ENCODE measurements at places on chromosomes 16 and 17. TPM values are rescaled to one million over a fixed set of nuclear protein-coding genes. Genes with fewer than 3 reads are reported as not detected.

The TMEM231 gene
- 15.4 TPM for polyA plus RNA-seq

The TBC1D3G gene
- polyA plus RNA-seq = not detected

The KRT17 gene
- 4.6 TPM for polyA plus RNA-seq

The CACNA1G gene
- polyA plus RNA-seq = 0.03 TPM

DNA sequence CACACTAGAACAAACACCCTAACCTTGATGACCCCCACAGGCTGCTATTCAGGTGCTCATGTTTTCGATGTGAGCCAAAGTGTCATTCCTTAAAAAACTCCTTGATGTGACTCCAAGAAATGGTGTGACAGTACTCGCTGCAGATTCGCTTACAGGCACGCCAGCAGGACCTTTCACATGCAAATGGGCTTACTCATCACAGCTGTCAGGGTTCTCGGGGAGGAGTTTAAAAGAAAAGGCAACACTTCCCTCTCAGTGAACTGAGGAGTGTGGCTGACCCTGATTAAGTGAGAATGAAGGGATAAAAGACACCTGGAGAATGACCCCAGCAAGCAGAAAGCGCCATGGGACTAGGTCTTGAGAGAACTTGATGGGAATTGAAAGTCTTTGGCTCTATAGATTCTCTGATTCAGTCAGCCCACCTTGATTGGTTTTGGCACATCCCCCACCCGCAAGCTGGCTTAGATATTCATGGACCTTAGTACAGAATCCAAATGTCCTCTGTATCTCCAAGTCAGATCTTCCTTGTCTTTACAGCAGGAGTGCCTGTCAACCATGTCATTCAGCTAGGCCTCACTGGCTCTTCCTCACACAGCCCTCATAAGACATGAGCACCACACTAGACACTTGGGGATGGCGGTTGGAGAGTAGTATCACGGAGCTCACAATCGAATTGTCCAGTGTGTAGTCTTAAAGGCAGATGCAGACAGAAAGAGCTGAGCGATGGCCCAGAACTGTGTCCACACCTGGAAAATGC, 82.6 kb downstream of the HIC1 start:
- no peaks in the 10 kb centered on the region for H3K27me3 ChIP-seq
- peak; percentile 90 for DNase-seq
- H3K27ac ChIP-seq = peak overlapping the region; percentile 95
- H3K4me1 ChIP-seq = peaks cover 27% of the 10 kb centered on the region

DNA sequence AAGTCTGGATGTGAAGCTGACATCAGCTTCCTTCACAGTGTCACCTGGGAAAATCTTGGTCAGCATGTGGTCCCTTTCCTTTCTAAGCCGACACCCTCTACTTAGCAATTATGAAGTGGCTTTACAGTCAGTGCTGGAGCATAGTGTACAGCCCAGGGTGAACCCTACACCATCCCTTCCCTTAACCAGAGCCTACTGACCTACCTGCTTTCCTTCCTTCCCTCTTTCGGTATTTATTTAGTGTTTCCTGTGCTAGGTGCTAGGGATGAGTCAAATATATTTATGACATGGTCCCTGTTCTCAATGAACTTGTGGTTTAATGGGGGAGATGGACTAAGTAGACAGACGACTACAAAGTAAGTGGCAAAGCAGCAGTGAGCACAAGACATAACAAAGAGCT, 77.5 kb downstream of the CDK5R1 start:
- H3K27me3 ChIP-seq = peaks cover 2% of the 10 kb centered on the region
- no peak for DNase-seq
- H3K4me1 ChIP-seq = no peaks in the 10 kb centered on the region
- no peaks in the 10 kb centered on the region for H3K36me3 ChIP-seq
- H3K4me3 ChIP-seq = no peak overlapping the region

GRCh38 chr17:34368196-34368945, 5.3 kb upstream of the CCL1 start:
- H3K4me3 ChIP-seq = no peak overlapping the region
- H3K27ac ChIP-seq = no peak overlapping the region
- DNase-seq = no peak
- H3K36me3 ChIP-seq = no peaks in the 10 kb centered on the region

DNA sequence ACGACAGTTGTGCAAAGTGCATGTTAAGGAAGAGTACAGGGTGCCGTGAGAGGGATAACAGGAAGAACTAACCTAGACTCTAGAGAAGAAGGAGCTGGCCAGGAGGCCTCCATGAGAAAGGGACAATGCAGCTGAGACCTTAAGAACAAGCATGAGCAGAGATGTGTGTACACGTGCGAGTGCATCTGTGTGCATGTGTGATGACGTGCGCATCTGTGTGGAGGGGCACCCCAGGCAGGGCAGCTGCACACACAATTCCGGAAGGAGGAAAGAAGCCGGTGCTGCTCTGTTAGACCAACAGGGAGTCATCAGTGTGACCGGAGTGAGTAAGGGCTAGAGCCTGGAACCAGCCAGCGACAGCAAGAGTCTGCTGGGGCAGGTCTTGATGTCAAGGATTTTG, 7.6 kb upstream of the KIF19 start:
- H3K36me3 ChIP-seq = no peaks in the 10 kb centered on the region
- H3K27ac ChIP-seq = no peak overlapping the region
- no peaks in the 10 kb centered on the region for H3K4me1 ChIP-seq
- no peak for DNase-seq

DNA sequence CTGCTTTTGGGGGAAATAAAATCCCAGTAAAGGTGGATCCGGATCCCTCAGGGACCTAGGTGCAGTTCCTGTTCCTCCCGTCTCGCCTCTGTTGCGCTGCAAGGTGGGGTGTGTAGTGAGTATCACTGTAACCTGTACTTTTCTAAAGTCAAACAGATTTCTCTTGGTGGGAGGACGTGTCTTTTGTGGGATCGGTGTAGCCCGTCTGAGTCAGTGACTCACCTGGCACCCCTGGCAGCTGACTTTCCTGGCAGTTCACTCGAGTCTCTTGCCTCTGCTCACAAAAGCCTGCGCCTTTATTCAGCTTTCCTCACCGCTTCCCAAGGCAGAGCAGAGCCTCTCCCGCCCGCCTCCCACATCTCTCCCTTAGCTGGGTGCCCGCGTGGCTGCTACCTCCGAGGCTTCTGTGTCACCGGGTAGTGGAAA, 85.7 kb downstream of the CMIP start:
- H3K27ac ChIP-seq = no peak overlapping the region
- no peaks in the 10 kb centered on the region for H3K36me3 ChIP-seq
- peaks cover 13% of the 10 kb centered on the region for H3K4me1 ChIP-seq
- DNase-seq = no peak
- no peak overlapping the region for H3K4me3 ChIP-seq
- H3K27me3 ChIP-seq = no peaks in the 10 kb centered on the region

- H3K36me3 ChIP-seq = no peaks in the 10 kb centered on the region
- H3K4me3 ChIP-seq = no peak overlapping the region
- no peak overlapping the region for H3K27ac ChIP-seq
Observed at GRCh38 chr16:24007391-24007790, 171.6 kb downstream of the PRKCB start.

GRCh38 chr17:79295307-79295706, 220.7 kb downstream of the ENGASE start:
- DNase-seq = no peak
- no peaks in the 10 kb centered on the region for H3K36me3 ChIP-seq
- H3K4me3 ChIP-seq = no peak overlapping the region
- H3K27ac ChIP-seq = no peak overlapping the region
- no peaks in the 10 kb centered on the region for H3K27me3 ChIP-seq

DNA sequence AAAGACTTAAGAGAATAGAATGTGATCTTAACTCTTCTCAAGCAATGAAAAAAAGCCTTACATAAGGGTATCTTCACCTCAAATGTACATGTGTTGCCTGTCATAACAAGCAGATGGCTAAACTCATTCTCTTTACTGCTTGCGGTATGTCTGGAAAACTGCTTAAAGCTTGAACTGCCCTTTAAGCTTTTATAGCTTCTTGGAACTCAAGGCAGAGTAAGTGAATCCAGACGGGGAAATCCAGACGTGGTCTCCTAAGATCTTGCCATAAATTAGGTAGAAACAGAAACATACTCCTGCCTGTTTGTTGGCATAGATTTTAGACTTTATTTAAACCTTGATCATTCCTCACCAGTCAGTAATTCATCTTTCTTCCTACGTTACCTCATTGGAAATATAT, 19.6 kb downstream of the CLUAP1 start:
- H3K27me3 ChIP-seq = no peaks in the 10 kb centered on the region
- H3K4me1 ChIP-seq = peaks cover 1% of the 10 kb centered on the region
- no peak overlapping the region for H3K27ac ChIP-seq
- H3K36me3 ChIP-seq = peaks cover 41% of the 10 kb centered on the region
- peak; percentile 62 for DNase-seq

DNA sequence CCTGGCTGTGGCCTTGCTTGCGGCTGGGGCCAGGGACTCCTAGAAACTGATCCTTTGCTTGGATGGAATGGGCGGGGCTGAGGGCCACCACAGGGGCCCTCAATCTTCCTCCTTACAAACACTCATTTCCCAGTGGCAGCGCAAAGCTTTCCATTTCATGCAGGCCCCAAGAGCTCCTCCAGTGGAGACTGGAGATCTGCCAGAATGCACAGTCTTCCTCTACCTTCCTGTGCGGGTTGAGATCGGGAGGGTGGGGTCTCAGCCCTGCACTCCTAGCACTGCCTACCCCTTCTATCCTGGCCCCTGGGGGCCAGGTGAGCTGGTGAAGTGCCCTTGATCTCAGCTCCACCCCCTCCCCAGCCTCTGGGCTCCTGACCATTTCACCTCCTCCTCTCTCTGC, 1.7 kb downstream of the NRN1L start:
- no peak overlapping the region for H3K27ac ChIP-seq
- peaks cover 4% of the 10 kb centered on the region for H3K4me1 ChIP-seq
- DNase-seq = no peak

- peaks cover 23% of the 10 kb centered on the region for H3K4me1 ChIP-seq
- no peaks in the 10 kb centered on the region for H3K27me3 ChIP-seq
- DNase-seq = peak; percentile 76
- no peak overlapping the region for H3K4me3 ChIP-seq
Observed at GRCh38 chr16:27222249-27223225, 19.2 kb downstream of the KDM8 start.

DNA sequence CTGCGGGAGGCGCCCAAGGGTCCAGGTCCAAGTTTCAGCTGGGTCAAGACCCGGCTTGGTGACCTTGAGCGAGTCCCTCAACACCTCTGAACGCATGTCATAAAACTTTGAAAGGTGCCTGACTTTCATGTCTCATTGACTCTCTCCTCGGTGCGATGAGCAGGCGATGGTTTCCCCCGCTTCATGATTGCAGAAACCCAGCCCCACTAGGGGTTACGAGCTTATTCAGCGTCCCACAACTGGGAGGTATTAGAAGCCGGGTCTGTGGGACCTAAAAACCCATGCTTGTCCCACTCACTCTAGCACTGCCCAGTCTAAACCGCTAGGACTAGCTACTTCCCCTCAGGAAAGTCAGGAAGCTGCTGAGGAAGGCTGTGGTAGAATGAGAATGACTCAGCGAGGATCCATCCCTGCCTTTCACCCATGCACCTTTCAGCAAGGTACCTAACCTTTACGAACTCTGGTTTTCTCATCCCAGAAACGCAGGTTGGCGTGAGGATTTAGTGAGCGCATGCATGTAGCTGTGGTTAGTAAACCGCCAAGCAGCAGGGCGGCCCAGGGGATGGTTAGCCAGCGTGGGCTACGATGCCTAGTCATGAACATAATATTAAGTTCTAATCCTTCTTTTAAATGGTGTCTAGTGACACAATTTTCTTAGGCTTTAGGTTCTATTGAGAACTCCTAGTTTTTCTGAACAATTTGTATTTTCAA, 26.2 kb upstream of the RFFL start:
- no peaks in the 10 kb centered on the region for H3K27me3 ChIP-seq
- peak overlapping the region; percentile 37 for H3K4me3 ChIP-seq
- H3K27ac ChIP-seq = peak overlapping the region; percentile 44
- no peaks in the 10 kb centered on the region for H3K36me3 ChIP-seq
- DNase-seq = peak; percentile 34

DNA sequence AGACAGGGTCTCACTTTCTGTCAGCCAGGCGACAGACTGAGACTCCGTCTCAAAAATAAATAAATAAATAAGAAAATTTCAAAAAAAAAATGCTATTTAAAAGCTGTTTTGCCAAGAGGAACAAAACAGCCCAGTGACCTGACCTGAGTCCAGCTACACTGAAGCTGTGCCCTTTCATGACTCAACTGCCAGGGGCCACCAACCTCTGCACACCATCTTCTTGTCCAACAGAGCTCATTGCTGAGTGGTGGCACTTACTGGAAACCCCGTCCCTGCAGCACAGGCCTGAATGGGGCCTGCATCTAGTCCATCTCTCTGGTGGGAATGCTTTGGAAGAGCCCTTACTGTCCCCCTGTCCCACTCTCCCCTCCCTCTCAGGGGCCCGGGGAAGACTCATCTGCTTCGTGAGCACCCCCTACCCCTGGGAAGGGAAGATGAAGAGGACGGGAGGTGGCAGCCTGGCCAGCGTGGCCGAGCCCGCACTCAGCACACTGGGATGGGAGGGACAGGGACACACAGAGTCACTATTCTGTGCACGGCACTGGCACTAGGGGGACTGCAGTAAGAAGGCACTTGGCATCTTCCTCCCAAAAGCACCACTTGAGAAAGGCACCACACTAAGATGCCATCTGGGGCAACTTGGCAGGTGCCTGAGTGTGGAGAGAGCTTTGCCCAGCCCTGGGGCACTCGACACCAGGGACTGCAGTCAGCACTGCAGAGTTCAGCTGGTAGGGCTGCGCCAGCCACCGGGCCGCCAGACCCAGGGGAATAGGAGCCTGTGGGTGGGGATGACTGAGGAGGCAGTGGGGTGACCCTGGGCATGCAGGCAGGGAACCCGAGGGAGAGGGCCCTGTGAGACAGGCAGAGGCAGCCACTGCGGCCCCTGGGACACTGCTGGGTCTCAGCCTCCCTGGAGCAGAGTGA, 13.5 kb downstream of the FBXO31 start:
- H3K27ac ChIP-seq = no peak overlapping the region
- no peak for DNase-seq
- no peaks in the 10 kb centered on the region for H3K27me3 ChIP-seq

DNA sequence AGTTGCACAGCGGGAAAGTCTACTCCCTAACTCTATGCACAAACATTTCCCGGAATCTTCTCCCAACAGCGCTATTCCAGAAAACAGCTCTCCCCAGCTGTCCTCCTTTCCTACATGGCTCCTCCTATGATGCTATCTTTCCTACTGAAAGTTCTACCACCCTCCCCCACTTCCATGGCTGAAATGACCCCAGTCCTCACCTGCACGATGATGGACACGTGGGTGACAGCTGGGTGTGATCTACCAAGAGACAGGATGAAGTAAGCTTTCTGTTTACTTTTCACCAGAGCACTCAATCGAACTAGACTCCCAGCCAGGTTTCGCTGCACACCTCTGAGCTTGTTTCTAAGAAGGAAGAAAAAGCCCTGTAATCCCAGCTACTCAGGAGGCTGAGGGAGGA, 10.7 kb downstream of the CTC1 start:
- peaks cover 38% of the 10 kb centered on the region for H3K36me3 ChIP-seq
- H3K4me1 ChIP-seq = no peaks in the 10 kb centered on the region
- H3K4me3 ChIP-seq = no peak overlapping the region
- no peak overlapping the region for H3K27ac ChIP-seq
- H3K27me3 ChIP-seq = no peaks in the 10 kb centered on the region
- no peak for DNase-seq

- peak; percentile 24 for DNase-seq
- no peaks in the 10 kb centered on the region for H3K36me3 ChIP-seq
- H3K27ac ChIP-seq = no peak overlapping the region
Observed at GRCh38 chr17:71527311-71527710, 593.5 kb upstream of the SOX9 start.

GRCh38 chr16:90035902-90036301, 16.6 kb upstream of the DBNDD1 start:
- DNase-seq = no peak
- peaks cover 59% of the 10 kb centered on the region for H3K36me3 ChIP-seq
- H3K4me1 ChIP-seq = no peaks in the 10 kb centered on the region
- no peaks in the 10 kb centered on the region for H3K27me3 ChIP-seq
